ENCODE measurements at places on chromosomes 1 and 21. TPM values are rescaled to one million over a fixed set of nuclear protein-coding genes. Genes with fewer than 3 reads are reported as not detected.

GRCh38 chr1:226135709-226136108, 50.8 kb downstream of the ACBD3 start:
- no peak overlapping the region for H3K27ac ChIP-seq
- H3K27me3 ChIP-seq, result no peaks in the 10 kb centered on the region
- peaks cover 11% of the 10 kb centered on the region for H3K4me1 ChIP-seq
- no peak overlapping the region for H3K4me3 ChIP-seq
- DNase-seq, result no peak
- H3K36me3 ChIP-seq, result no peaks in the 10 kb centered on the region

- no peaks in the 10 kb centered on the region for H3K36me3 ChIP-seq
- H3K27me3 ChIP-seq, result peaks cover 33% of the 10 kb centered on the region
- peak overlapping the region; percentile 83 for H3K4me3 ChIP-seq
- DNase-seq, result peak; percentile 74
- H3K27ac ChIP-seq, result peak overlapping the region; percentile 83
Measured at GRCh38 chr1:5991381-5992025, 722 bp downstream of the NPHP4 start.

EPS15 gene
- 51.2 TPM for total RNA-seq

- no peaks in the 10 kb centered on the region for H3K4me1 ChIP-seq
- H3K27me3 ChIP-seq, result no peaks in the 10 kb centered on the region
- H3K4me3 ChIP-seq, result no peak overlapping the region
Measured at GRCh38 chr1:248243204-248243603, 12.0 kb downstream of the OR2M4 start.

DNA sequence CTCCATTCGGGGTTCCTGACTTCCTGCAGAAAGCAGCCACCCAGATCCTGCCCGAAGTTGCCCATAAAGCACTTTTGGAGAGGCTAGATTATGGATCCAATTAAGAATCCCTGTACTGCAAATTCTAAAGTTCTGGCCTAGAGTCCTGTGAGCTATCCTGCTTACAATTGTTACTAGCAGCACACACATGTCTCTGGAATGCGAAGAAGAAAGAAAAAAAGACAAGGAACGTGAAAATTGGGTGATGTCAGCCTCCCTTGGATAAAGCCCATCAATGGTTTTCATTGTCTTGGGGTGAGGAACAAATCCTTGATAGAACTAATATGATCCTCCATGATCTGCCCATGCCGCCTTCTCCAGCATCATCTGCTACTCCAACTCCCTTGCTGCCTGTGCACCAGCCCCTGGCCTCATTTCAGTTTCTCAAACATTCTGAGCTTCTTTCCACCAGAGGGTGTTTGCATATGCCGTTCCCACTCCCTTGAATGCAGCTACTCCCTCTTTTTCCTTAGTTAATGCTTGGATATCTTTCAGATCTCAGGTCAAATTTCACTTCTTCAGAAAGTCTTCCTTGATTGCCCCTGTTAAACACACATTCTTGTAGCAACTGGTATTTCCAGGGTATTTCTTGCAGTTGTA, 94.0 kb downstream of the ST6GALNAC5 start:
- H3K4me1 ChIP-seq, result peaks cover 3% of the 10 kb centered on the region
- H3K27ac ChIP-seq, result no peak overlapping the region
- no peak for DNase-seq
- no peak overlapping the region for H3K4me3 ChIP-seq

DNA sequence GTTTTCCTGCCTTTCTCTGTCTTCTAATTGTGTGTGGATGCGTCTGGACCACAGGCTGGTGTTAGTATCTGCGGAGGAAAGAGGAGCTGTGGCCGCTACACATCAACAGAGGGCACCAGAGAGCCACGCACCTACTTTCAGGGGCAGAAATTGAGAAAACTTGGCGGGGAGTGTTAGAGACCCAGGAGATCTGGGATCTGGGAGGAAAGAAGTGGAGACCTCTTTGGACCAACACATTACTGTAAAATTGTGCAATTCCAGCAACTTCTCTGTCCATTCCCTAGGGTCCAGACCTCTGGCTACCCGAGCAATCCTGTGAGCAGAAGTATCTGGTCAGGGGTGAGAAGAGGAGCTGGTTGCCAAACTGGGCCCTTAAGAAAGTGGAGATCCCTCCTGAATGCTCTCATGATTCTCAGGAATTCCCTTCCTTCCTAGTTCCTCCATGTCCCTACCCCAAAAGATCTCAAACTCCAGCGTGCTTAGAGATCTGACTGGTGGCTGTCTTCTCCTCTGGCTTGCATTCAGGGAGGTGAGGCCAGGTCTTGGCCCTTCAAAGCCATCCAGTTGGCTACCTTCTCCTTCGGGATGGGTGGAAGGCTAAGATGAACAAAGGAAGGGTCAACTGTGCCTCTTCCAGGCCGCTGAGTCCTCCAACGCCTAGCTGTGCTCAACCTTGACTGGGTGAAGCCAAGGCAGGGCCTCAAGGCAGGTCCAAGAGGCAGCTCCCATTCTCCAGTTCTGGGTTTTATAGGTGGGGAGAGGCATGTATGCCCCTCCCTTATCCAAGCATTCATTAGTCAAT, 1.2 kb upstream of the KIRREL1 start:
- no peak overlapping the region for H3K27ac ChIP-seq
- H3K36me3 ChIP-seq, result no peaks in the 10 kb centered on the region
- DNase-seq, result no peak
- H3K4me1 ChIP-seq, result peaks cover 22% of the 10 kb centered on the region

- peaks cover 12% of the 10 kb centered on the region for H3K4me1 ChIP-seq
- no peak overlapping the region for H3K4me3 ChIP-seq
- no peak overlapping the region for H3K27ac ChIP-seq
- DNase-seq, result no peak
- H3K36me3 ChIP-seq, result no peaks in the 10 kb centered on the region
Measured at GRCh38 chr1:1959459-1959839, 40.4 kb upstream of the TMEM52 start.

- H3K4me1 ChIP-seq, result no peaks in the 10 kb centered on the region
- no peaks in the 10 kb centered on the region for H3K27me3 ChIP-seq
- H3K36me3 ChIP-seq, result no peaks in the 10 kb centered on the region
- H3K27ac ChIP-seq, result no peak overlapping the region
- H3K4me3 ChIP-seq, result no peak overlapping the region
- DNase-seq, result no peak
Measured at GRCh38 chr1:66563941-66564630, 30.1 kb downstream of the SGIP1 start.

SPRR3 gene
- total RNA-seq, result not detected
